HFF-Myc (cell line): ENCODE measurements at places on chromosomes 1 and 21.
A peak's percentile ranks its signal among the peaks of the same experiment; 100 is the strongest.

DNA sequence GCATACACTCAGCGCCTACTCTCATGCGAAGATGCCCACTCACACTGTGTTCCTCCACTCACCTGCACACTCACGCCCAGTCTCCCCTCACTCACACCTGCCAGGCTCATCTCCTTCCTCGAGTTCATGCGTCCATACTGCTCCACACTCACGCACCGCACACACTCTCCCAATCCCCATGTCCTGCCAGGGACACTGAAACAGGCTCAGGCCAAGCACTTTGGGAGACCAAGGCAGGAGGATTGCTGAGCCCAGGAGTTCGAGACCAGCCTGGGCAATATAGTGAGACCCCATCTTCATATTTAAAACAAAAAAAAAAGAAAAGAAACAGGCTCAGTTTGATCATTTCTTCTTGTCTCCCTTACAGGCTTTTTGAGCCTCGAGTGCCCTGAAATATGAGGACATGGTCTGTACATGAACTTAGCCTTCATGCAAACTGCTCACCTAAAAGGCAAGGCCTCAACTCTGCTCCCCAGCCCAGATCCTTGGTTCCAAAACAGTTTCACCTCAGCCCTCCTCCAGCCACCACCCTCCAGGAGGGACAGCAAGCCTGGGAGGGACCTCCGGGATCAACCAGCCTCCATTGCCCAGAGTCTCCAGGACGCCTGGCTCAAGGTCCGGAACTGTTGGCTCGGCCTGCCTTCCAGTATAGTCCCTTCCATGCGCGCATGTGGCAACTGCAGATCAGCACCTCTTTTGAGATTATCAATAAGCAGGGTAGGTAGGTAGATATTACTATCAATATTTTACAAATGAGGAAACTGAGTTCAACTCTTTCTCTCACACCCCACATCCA, 2.4 kb upstream of the PTAFR start:
- DNase-seq, result no peak

GRCh38 chr1:30179942-30180543, 543.3 kb downstream of the MATN1 start:
- DNase-seq, result no peak

DNA sequence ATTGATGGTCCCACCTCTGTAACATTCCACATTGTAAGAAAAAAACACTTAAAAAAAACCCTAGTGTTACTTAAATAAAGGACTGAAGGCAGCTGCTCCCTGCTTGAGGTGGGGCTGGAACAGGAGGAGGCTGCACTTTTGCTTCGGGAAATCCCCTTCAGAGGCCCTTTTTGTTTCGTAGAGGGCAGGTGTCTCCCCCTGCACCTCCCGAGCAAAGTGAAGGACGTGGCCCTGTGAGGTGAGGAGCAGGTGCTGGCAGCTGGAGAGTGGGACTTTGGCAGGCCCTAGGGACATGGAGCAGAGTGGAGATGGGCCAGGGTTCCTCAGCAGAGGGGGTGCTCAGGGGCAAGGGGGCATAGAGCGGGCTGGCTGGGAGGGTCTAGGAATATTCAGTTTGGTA, 33.4 kb upstream of the WNT4 start:
- no peak for DNase-seq

DNA sequence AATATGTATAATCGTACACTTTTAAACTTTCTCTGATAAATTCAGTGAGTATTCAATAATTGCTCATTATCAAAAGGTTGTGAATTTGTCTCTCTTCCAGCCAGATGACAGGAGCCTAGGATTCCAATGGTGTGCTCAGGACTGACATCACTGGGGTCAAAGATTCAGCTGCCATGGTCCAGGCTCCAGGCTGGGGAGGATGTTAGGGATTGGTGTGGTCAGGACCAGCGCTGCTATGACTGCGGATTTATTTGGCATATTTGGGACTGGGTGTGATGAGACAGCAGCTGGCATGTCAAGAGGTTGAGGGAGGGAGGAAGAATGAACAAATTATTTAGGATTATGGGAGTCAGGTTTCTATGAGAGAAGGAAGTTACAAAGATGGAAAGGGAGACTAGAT, 48.2 kb upstream of the ABCA4 start:
- DNase-seq, result no peak

GRCh38 chr1:222204475-222204874, 343.4 kb downstream of the HHIPL2 start:
- DNase-seq, result no peak

DNA sequence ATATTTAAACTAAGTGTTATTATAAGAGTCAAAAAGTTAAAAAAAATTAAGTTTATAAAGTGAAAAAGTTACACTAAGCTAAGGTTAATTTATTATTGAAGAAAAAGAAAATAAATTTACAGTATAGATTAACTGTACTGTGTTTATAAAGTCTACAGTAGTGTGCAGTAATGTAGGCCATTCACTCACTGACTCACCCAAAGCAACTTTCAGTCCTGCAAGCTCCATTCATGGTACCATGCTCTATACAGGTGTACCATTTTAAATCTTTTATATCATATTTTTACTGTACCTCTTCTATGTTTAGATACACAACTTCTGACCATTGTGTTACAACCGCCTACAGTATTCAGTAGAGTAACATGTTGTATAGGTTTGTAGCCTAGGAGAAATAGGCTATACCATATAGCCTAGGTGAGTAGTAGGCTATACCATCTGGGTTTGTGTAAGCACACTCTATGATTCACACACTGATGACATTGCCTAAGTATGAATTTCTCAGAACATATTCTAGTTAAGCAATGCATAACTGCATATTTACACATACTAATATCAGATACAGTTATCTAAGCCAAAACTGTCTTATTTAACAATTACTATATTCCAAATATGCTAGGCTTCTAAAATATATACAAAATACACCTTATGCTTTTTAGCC, 80.6 kb upstream of the GFI1 start:
- no peak for DNase-seq

- DNase-seq, result no peak
Observed at GRCh38 chr1:225889743-225890142, 797 bp upstream of the LEFTY1 start.

DNA sequence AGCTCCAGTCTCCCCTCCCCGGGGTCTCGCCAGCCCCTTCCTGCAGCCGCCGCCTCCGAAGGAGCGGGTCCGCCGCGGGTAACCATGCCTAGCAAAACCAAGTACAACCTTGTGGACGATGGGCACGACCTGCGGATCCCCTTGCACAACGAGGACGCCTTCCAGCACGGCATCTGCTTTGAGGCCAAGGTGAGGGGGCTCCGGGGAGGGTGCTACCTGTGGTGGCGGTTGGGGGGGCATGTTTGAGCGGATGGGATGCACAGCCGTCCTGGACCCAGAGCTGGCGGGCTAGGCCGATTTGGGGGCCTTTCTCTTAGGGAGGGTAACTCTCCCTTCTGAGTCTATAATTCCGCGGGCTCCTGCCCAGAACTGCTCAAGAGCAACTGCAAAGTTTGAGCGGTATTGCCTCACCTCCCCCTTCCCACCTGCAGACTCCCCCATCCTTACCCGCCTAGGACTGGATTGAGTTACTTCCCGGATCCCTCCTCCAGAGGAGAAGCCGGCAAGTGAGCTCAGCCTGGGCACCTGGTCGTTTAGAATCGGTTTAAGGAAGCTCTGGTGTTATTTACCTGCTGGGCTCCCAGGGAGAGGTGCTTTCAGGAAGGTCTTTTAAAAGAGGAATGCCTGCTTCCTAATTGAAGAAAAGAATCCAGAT, 730 bp downstream of the NOS1AP start:
- no peak for DNase-seq

DNA sequence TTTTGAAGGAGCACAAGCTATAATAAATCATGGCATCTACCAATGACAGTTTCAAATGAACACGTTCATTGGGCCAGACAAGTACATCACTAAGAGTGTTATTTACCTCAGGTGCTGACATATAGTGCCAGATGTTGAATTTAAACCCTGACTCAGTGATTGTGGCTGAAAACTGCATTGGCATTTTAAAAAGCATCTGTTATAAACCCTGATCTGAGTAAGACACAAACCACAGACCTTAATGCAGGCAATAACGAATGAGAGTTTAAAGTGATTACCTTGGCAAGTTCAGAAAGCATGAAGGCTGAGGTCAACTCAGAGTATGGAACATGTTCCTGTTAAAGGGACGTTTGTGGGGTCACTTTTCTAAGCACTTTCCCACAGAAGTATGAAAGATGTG, 865.1 kb upstream of the TMPRSS15 start:
- no peak for DNase-seq

- DNase-seq, result no peak
Observed at GRCh38 chr1:244496186-244496585, 35.1 kb downstream of the CATSPERE start.

GRCh38 chr1:41955461-41956159, 36.9 kb upstream of the HIVEP3 start:
- DNase-seq, result peak; percentile 78

- no peak for DNase-seq
Observed at GRCh38 chr1:161071886-161072371, 2.2 kb upstream of the ARHGAP30 start.

- no peak for DNase-seq
Observed at GRCh38 chr1:21701401-21701800, 32.2 kb upstream of the RAP1GAP start.

DNA sequence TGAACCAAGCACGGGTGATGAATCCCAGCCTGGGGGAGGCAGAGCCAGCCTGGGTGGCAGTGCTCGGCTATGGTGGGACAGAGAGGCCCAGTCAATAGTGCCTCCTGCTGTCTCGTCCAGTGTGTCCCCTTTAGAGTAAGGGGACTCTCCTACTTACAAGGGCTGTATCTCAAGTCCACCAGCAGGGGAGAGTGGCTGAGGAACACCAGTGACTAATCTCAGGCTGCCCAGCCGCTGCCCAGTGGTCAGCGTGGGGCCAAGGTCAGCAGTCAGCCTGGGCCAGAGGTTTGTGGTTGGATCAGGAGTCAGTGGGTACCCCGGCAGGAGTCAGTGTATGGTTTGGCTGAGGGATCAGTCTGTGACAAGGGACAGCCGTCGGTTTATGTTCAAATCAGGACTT, 109.2 kb upstream of the RUNX3 start:
- no peak for DNase-seq

- no peak for DNase-seq
Observed at GRCh38 chr1:225962440-225962975, 21.5 kb upstream of the LEFTY2 start.

- DNase-seq, result no peak
Observed at GRCh38 chr1:29200906-29201594, 19.4 kb upstream of the SRSF4 start.

- DNase-seq, result no peak
Observed at GRCh38 chr1:14265495-14265894, 333.0 kb upstream of the KAZN start.

- DNase-seq, result no peak
Observed at GRCh38 chr1:41656825-41657500, 172.5 kb upstream of the EDN2 start.

- no peak for DNase-seq
Observed at GRCh38 chr1:37765916-37766664, 1.2 kb upstream of the EPHA10 start.

GRCh38 chr1:106276871-106277270, 779.6 kb upstream of the PRMT6 start:
- DNase-seq, result no peak

DNA sequence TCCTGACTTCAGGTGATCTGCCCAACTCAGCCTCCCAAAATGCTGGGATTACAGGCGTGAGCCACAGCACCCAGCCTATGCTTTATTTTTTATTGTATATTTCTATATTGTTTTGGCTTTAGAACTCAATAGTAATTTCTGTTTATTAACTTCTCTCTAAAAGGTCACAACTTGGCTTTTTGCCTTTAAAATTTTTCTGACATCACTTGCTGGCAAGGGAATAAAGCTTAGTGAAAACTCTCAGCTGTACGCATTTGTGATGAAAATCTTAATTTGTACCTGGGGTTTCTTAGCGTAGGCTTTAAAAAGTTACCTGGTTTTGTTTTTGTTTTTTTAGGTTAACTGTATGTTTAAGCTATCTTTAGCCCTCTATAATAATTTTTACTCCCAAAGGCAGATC, 36.2 kb downstream of the B3GALNT2 start:
- DNase-seq, result no peak
